ENCODE measurements at places on chromosomes 2 and 18. TPM values are rescaled to one million over a fixed set of nuclear protein-coding genes. Genes with fewer than 3 reads are reported as not detected.

DNA sequence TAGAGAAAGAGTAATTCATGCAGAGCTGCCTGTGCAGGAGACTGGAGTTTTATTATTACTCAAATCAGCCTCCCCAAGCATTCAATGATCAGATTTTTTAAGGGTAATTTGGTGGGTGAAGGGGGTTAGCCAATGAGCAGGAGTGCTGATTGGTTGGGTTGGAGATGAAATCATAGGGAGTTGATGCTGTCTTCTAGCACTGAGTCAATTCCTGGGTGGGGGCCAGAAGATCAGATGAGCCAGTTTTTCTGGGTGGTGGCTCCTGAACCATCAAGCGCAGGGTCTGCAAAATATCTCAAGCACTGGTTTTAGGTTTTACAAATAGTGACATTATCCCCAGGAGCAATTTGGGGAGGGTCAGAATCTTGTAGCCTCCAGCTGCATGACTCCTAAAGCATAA is 312.8 kb upstream of the THSD7B start:
- DNase-seq: no peak

GRCh38 chr2:13581471-13581870 is 864.7 kb downstream of the TRIB2 start:
- no peak for DNase-seq

DNA sequence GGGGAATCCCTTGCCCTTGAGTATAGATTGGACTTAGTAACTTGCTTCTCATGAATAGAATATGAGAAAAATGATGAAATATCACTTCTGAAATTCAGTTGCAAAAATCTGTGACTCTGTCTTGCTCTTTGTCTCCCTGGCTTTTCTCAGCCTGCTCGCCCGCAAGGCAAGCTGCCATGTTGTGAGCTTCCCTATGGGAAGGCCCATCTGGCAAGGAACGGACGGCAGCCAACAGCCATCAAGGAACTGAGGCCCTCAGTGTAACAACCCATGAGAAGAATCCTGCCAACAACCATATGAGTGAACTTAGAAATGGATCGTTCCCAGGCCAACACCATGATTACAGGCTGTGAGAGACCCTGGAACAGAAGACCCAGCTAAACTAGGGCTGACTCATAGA is 58.4 kb upstream of the PGAP1 start:
- peak; percentile 52 for DNase-seq

DNA sequence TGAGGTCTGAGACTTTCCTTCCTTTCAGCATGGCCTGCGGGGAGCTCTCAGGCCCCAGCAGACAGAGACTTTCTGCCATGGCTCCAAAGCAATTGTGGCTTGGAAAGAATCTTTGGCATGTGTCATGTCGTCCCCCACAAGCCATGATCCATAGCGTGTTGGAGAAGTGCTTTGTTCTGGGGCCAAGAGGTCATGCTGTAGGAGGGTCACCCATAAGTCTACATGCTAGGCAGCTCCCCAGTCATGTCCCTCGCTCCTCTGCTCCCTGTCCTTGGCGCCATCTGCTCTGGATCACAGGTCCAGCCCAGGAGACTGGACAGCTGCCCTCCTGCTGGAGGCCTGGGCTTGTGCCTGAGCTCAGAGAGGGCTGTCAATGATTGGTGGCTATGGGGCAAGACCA is 78.8 kb upstream of the LCLAT1 start:
- DNase-seq: no peak

DNA sequence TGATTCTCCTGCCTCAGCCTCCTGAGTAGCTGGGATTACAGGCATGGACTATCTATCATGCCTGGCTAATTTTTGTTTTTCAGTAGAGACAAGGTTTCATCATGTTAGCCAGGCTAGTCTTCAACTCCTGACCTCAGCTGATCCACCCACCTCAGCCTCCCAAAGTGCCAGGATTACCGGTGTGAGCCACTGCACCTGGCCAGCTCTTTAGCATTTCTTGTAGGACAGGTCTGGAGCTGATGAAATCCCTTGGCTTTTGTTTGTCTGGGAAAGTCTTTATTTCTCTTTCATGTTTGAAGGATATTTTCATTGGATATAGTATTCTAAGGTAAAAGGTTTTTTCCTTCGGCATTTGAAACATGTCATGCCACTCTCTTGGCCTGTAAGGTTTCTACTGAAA is 20.2 kb downstream of the VPS54 start:
- no peak for DNase-seq

Gene IL18RAP
- total RNA-seq: 15.0 TPM

DNA sequence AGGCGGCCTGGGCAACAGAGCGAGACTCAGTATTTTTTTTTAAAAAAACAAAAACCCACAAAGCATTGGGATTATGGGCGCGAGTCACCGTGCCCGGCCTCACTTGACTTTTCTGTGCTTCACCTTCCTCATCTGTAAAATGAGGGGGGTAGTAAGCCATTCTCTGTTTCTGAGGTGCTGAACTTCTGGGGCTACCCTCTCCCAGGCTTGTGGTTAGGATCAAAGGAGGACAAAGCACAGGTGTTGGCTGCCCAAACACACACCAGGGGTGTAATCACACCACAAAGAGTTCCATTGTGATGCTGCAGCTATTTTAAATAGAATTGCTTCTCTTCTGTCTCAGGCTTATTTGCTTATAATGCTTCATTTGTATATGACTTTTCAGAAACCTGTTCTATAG is 35.8 kb upstream of the INHBB start:
- peak; percentile 63 for DNase-seq

GRCh38 chr2:46979571-46979979 is 64.0 kb upstream of the MCFD2 start:
- DNase-seq: peak; percentile 81

DNA sequence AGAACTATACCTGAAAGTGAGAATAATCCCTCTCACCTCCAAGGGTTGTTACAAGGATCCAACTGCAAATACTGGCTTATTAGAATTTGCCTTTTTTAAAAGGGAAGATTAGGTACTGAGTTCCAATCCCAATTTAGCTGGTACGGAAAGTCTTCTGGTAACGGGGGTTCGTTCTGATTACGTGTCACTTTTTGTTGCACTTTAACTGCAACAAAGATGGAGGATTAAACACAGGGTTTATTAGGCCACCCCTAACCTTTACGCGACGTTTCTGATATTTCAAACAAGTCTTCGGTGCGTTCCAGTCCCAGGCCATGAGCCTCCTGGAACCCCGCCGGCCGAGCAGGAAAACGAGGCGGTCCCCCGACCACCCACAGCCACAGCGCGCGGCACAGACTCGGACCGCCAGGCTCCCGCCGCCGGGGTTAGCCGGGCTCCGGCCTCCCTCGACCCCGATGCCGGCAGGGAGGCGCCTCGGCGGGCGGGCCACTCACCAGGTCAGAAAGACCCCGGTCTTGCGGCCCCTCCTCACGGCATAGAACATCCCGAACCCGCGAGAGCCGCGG is 411 bp downstream of the RNASEH1 start:
- no peak for DNase-seq

DNA sequence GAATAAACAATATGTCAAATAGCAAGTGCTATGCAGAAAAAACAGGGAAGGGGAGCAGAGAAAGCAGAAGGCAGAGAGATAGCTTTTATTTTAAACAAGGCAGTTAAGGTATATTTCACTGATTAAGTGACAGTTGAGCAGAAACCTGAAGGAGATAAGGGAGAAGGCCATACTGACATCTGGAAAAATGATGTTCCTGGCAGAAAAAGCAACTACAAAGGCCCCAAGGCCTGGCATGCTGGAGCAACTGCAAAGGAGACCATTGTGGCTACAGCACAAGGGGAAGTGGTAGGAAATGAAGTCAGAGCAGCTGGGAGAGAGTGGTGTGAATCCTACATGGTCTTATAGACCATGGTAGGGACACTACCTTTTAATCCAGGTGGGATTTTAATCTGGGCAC is 8.9 kb upstream of the PCBP1 start:
- DNase-seq: no peak

GRCh38 chr2:41187376-41188122 is 735.7 kb upstream of the SLC8A1 start:
- no peak for DNase-seq

GRCh38 chr2:44933434-44933951 is 8.0 kb upstream of the SIX3 start:
- no peak for DNase-seq

Gene CDH2
- 0.07 TPM for total RNA-seq

DNA sequence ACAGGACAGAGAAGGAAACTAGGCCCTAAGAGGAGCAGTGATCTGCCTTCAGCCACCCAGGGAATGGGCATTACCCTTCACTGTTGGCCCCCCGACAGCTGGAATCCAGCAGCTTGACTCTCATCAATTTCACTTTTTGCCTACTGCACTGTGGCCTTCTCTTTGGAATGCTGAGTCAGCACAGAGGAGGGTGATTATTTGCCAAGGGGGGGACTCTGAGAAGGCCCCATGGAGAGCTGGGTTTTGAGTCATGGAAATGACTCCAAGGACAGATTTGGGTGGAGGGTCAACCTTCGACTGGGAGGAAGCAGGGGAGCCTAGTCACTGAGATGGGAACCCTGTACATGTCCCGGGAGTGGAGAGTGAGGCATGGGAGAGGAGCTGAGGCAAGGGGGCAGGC is 38.1 kb upstream of the NTSR2 start:
- no peak for DNase-seq

Gene LOXL3
- 1.5 TPM for total RNA-seq

DNA sequence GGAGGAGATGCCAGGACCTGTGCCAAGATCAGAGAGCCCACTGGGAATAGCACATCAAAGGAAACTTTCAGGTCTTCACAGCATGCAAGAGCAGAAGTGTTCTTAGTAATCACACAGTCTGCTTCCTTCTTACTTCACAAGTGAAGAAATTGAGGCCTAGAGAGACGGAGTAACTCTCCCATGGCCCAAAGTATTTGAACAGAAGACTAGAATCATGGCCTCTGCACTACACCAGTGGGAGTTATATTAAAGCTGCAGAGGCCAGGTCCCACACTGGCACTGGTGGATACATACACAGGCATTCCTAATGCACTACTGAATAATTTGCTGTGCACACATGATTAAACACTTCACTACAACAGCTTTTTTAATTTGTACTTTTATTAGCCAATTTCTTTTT is 107.6 kb upstream of the RMP24 start:
- no peak for DNase-seq

DNA sequence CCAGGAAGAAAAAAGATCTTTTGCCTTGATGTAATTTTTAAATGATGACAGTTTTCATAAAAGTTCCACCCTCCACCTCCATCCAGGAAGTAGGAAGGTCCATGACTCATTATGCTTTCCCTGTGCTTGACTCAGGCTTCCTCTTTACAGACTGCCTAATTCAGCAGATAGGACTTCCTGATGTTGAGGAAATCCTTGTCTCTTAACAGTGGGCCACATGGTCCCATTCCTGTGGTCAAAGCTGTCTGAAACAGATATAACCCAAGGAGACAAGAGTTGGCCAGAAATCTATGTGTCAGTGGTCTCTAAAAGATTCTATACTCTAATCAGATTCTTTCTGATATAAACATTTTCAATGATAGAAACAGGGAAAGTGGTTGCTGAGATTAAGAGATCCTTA is 119.1 kb downstream of the BAZ2B start:
- DNase-seq: no peak

Gene SRD5A2
- total RNA-seq: not detected

Gene BBS5
- total RNA-seq: 4.3 TPM

DNA sequence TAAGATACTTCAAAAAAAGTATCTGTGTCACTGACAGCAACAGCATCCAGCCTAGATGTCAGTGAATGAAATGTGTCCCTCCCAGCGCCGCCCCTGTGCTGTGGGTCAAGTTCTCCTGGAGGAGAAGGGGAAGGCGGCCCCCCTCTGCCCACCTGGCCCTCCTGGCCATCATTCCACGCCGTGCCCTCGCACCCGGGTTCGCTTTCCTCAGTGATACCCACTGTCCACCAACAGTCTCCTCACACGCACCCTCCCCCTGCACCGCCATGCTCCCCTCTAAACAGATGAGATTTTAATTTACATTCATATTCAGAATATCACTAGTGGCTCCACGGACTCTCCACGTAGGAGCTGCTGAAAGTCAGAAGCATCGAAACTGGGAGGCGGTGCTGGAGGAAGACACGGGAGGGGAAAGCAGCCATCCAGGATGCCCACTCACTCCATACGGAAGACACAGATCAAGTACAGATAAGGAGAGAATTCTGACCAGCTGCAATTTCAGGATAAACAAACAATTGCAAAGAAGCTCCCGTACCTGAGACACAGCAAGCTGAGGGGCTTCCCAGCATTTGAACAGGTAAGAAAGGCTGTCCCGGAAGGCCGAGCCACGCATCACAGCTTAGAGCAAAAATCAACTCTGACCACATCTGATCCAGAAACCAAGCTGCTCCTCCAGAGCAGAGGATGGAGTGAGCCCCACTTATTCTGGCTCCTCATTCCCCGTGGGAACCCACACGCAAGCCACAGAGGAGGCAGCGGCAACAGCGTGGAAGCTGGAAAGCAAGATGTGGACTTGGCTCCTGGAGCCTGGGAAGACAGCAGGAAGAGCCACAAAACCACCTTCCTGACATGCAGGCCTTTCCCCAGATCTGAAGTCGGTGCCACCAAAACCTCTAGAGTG is 49.7 kb downstream of the PXDN start:
- no peak for DNase-seq

GRCh38 chr18:75544496-75544895 is 117.0 kb upstream of the SMIM21 start:
- DNase-seq: no peak

GRCh38 chr2:8669157-8669817 is 12.6 kb upstream of the ID2 start:
- no peak for DNase-seq

GRCh38 chr18:63205791-63206252 is 113.7 kb downstream of the BCL2 start:
- DNase-seq: peak; percentile 81

Gene RGPD4
- not detected for total RNA-seq

GRCh38 chr2:53545604-53546003 is 222.0 kb upstream of the CHAC2 start:
- no peak for DNase-seq

DNA sequence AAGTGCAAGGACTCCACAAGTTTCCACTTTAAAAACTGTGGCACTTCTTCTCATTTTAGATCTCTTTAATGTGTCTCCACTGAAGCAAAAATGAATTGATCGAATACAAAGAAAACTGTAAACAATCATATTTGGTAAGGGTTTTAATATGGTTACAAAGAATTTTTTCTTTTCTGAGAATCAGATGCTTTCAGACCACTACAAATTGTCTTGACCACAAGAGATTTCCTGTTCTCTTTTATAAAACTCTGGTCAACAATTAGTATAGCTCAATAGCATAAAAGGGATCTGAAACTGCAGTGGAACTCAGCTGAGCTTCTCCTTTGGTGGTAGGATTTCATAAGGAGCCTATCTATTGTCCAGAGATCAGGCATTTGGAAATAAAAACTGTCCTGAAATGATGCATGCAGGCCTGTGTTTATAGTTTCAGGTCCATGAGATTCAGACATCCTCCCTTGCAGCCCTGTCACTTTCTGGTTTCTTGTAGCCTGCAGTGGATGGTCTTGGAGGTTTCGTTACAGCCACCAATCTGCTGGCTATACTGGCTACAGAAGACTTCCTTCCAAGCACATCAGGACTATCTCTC is 120.0 kb downstream of the DOCK10 start:
- DNase-seq: peak; percentile 64

Measured in activated CD4-positive, alpha-beta T cell treated with anti-CD3 and anti-CD28 coated beads, Interleukin-2, amount 10 ng/mL, durations not matched to agents 24 days and 14 days (primary cell).